ENCODE measurements at places on chromosomes 12 and 14.

- DNase-seq: no peak
These were observed 70.5 kb downstream of the TBC1D30 start for GRCh38 chr12:64894827-64895475.

DNA sequence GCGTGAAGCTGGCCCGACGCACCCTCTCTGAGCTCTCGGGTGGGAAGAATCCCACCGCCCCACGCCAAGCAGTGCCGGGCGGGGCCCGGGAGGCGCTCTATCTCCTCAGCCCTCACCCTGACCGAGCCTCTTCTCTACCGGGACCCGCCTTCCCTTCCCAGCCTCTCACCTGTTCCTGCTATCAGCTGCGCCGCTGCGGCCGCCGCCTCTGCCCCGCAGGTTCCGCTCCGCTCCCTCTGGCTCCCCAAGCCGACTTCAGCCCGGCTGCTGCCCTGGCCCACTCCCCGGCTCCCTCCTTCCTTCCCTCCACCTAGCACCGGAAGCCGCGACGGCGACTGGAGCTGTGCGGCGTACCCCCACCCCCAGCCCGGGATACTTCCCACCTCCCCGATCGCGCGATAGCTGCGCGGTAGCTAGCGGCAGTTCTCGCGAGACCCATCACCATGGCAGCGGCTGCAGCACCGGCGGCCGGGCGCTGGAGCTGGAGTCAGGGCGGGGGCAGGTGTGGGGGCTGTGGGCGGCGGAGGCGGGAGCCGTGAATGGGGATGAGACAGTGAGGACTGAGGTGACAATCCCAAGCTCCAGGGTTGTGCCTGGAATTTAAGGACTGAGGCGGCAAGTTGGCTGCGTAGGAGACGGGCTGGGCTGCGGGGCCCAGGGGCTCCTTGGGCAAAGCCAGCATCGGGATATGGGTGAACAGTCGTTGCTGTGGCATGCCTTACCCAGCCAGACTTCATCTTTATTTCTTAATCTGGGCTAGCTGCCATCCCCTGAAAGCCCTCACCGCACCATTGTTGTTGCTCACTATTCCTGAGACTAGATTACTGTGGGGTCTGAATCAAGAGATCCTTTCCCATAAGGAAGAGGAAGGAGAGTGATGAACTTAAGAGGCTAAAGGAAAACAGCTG lies at the start of gene ARF3:
ARF3 (minus strand) TSS at position 347 of the 908 bp plus-strand sequence. CDS start 16,392 bp downstream, outside the sequence.
- peak; percentile 92 for DNase-seq

DNA sequence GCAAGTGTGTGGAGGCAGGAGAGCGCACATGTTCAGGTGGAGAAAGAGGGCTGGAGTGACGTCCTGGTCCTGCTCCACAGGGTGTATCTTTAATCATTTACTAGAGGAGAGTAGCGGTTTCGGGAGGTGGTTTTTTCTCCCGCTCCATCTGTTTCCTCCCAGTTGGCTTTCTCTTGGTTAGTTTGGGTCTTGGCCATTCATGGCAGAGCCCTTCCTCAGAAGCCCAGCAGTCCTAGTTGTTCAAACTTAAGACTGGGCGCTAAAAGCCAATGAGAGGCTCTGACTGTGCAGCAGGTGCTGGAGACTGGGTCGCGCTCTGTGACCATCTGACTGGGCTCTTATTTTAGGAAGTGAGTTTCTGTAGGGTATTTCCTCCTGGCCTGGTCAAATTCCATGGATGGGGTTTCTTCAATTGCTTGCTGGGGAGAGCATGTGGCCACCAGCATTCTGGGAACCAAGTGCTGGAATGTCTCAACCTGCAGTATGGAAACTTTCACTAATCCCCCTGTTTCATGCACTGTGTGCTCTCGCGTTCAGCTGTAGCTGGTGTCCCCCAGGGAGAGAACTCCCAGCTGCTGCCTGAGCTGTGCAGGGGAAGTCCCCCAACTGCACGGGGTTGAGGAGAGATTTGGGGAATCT lies 27.4 kb upstream of the TSPAN9 start:
- no peak for DNase-seq

DNA sequence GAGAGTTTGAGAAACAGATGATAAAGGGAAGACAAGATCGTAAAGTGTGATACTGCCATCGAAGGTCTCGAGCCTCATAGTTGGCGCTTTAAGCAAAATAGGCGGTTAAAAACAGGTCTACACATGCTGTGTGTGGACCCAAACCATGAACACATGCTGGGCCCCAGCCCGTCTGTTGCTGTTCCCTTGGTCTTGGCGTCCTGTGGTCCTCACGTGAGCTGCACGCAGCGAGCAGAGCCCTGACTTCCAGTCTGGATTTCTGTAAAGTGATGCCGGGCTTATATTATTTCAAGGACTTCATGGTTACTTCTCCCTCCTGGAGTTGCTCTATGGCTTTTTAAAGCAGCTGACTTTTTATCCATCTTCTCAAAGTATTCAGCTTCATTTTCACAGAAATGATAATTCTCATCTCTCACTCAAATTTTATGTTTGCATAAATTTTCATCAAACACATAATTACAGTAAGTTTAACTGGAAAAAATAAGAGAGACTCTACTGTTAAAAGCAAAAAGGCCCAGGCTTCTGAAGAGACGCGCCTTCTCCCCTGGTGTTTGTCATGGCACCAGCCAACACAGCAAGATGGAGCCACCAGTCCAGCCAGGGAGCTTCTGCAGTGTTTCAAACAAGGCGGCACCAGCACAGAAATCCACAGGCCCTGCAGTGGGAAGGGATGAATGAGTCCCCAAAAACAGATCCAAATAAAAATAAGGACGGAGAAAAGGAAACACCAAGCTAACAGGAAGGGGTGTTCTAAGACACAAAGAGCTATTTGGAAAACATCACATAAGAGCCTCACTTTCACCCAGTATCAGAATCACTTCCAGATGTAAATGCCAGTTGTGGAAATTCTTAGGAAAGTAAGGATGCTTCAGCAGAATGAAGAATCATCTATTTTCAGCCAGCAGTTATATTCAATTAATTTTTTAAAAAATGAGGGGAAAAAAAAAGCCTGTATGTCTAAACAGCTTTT lies 24.9 kb downstream of the SFSWAP start:
- no peak for DNase-seq

GRCh38 chr14:68688872-68689371 lies 103.9 kb downstream of the ZFP36L1 start:
- DNase-seq: no peak

GRCh38 chr12:94039914-94040313 lies 108.5 kb upstream of the PLXNC1 start:
- no peak for DNase-seq

- no peak for DNase-seq
These were observed 42.8 kb downstream of the STXBP6 start for GRCh38 chr14:25006961-25007795.

DNA sequence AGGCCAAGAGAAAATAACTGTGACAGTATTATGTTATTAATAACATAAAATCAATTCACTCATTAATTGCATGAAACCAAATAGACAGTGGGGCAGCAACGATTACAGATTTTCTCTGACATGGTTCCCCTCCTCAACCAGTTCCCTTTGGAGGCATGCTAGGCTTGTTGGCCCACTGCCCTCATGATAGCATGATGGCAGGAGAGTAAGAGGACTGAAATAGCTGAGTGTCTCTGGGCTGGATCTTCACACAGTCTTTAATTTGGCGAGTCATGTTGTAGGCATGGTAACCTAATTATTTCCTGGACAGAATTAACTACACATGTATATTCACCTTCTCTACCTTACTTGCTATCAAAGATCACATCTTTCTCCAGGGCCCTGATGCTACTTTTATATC lies 266.2 kb upstream of the PELI2 start:
- DNase-seq: no peak

DNA sequence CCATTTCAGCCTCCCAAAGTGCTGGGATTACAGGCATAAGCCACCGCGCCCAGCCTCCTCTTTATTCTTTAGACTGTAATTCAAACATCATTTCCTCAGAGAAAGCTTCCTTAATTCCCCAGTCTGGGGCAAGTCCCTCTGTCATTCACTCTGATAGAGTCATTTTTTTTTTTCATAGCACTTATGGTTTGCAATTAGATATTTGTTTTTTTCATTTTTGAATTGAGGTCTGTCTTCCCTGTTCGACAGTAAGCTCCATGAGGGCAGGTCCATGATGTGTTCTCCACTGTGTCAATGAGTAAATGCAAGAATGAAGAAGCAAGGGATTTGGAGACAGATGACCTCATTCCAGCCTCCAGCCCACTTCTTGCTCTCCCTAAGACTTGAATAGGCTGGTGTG lies 12.1 kb downstream of the ASIC1 start:
- no peak for DNase-seq

DNA sequence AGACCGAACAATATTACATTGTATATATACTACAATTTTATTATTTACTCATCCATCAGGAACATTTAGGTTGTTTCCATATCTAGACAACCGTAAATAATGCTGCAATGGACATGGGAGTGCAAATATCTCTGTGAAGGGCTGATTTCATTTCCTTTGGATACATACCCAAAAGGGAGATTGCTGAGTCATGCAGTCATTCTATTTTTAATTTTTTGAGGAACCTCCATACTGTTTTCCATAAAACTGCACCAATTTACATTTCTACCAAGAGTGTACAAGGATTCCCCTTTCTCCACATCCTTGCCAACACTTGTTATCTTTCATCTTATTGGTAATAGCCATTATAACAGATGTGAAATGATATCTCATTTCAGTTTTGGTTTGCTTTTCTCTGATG lies 84.7 kb downstream of the SLC41A2 start:
- no peak for DNase-seq

GRCh38 chr12:120984351-120984898 lies 6.1 kb downstream of the HNF1A start:
- DNase-seq: no peak

DNA sequence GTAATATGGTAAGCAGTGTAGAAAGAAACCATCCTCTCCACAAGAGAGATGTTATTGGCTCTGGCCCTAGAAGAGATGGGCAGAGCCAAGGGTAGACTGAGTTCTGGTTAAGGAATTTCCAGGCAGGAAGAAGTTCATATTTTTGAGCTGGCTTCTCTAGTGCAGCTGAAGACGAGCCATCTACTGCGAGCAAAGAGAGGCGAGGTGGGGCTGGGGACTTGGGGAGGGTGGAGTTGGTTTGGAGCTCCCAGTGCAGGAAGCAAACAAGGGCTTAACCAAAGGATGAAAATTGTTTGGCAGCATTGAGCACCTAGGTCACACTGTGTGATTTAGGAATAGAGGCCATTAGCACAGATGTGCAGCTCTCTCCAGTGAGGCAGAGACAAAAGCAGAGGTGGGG lies 239.6 kb downstream of the ZFP36L1 start:
- DNase-seq: no peak

DNA sequence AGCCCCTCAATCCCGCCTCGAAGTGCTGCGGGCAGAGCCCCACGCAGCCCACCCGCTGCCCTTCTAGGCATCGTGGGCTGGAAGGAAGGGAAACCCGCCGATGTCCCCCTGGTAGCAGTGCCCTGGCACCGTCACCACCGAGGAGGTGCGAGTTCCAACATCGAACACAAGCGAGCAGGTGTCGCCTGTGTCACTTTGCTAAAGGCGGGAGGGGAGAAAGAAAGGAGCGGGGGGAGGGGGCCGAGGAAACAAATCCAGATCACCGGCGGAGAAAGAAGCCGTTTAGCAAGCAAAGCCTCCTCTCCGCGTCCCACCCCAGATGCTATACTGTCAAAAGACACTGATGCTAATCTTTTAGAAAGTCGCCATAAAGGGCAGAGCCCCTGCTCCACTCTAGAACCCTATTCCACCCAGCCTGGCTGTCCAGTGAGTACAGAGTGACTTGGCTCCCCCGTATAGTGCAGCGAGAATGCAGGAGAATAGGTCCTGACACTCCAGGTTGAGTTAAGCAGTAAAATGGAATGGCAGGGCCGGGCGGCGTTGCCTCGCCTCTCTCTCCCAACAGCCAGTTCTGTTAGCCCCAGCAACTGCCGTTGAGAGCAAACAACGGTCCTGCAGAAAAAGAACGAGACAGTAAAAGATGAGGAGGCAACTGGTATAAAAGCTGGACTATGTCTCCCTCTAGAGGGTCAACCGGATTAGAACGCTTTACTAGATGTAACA lies 67.9 kb upstream of the USP15 start:
- DNase-seq: peak; percentile 53

DNA sequence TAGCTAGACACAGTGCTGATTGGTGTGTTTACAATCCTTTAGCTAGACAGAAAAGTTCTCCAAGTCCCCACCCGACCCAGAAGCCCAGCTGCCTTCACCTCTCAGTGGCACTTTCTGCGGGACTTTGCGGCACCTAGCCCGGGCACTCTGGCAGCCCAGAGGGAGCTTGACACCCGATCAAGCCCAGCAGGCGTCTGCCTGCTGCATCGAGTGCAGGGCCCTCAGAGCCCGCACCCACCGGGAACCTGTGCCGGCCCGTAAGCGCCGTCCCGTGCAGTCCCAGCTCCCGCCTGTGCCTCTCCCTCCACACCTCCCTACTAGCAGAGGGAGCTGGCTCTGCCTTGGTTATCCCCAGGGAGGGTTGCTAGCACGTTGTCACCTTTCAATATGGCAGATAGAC lies 631.0 kb upstream of the STXBP6 start:
- no peak for DNase-seq

DNA sequence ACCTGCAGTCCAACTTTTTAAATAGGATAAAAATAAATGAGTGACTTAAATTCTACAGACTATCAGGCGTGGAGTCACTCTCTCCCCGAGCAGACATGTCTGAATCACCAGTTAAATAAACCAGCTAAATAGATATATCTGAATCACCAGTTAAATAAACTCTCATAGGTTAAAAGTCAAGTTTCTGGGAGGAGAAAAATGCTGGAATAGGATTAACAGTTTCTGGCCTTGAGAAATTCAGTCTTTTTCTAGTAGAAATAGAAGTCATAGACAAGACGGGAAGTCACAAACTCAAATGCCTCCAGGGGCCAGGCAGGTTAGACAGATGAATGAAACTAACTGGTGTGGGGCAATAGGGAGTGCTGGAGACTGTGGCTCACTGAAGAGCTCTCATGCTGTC lies 258.6 kb upstream of the TMEM132C start:
- no peak for DNase-seq

GRCh38 chr12:125284945-125285685 lies 219.9 kb downstream of the AACS start:
- no peak for DNase-seq

DNA sequence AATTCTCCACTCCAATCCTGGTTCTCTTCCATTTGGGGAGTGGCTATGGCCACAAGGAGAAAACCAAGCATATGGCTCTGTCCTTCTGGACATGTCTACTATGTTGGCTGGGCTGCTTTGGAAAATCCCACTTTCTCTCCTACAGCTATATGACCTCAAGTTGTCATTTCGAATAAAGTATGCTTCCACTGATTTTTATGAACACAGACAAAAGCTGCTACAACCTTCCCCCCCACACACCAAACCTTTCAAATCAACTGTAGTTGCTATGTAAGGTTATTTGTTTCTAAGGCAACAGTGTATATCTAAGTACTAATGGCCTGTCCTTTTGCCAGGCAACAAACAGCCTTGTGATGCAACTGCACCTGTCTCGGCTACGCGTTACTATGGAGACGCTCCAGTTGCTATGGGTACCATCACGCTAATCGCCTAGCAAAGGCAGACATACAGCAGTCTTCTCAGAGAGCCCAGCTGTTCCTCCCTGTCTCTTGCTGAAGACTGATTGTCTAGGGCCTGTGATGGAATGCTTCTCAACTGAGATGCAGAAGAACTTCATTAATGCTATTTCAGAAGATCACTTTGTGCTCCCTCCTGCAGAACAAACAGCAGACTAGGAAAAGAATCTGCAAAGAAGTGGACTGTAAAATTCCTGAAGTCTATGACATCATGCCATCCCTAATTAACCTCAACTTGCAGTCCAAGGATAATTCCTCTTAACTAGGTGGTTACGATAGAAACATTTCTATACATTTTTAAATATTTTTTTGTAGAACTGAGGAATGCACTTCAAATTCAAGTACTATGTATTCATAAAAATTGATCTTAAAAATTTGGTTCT lies 67.6 kb downstream of the FOXN3 start:
- no peak for DNase-seq

GRCh38 chr12:111410431-111411184 lies 4.9 kb downstream of the SH2B3 start:
- DNase-seq: no peak
